ENCODE measurements at places on chromosomes 5 and 9. TPM values are rescaled to one million over a fixed set of nuclear protein-coding genes. Genes with fewer than 3 reads are reported as not detected.
A peak's percentile ranks its signal among the peaks of the same experiment; 100 is the strongest.

Gene PDGFRB
- polyA plus RNA-seq: 18.6 TPM

Gene C5orf58
- polyA plus RNA-seq: 1.0 TPM

Gene ALDH1A1
- polyA plus RNA-seq: 181 TPM

Gene TAF1L
- 0.03 TPM for polyA plus RNA-seq

Gene TEX48
- polyA plus RNA-seq: not detected

Gene NDOR1
- polyA plus RNA-seq: 12.1 TPM

Gene MED10
- 42.4 TPM for polyA plus RNA-seq

Gene AQP7
- 40.9 TPM for polyA plus RNA-seq

Gene SCGB3A2
- not detected for polyA plus RNA-seq

Gene TERT
- polyA plus RNA-seq: 4.0 TPM

Gene ADGRV1
- polyA plus RNA-seq: 3.0 TPM

Gene ZNF879
- polyA plus RNA-seq: 3.8 TPM

- DNase-seq: peak; percentile 14
Observed at GRCh38 chr5:172299916-172300439, 16.4 kb upstream of the UBTD2 start.

DNA sequence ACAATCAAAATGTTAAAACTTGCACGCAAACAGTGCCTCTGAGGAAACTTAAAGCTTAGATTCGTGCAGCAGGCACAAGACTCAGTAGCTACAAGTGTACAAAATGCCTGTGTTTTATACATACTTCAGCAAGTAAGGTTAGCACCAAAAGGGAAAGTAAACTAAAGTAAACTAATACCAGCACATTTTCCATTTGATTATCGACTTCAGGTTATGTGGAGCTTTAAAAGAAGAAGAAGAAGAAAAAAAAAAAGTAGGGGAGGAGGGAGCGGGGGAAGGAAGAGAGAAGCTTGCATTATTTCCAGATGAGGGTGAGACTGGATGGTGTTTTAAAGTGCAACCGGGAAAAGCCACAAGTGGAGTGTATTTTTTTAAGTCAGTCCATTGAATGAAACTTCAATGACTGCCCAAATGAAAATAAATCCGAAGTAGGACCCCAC is 596 bp upstream of the ADAMTS6 start:
- DNase-seq: no peak

DNA sequence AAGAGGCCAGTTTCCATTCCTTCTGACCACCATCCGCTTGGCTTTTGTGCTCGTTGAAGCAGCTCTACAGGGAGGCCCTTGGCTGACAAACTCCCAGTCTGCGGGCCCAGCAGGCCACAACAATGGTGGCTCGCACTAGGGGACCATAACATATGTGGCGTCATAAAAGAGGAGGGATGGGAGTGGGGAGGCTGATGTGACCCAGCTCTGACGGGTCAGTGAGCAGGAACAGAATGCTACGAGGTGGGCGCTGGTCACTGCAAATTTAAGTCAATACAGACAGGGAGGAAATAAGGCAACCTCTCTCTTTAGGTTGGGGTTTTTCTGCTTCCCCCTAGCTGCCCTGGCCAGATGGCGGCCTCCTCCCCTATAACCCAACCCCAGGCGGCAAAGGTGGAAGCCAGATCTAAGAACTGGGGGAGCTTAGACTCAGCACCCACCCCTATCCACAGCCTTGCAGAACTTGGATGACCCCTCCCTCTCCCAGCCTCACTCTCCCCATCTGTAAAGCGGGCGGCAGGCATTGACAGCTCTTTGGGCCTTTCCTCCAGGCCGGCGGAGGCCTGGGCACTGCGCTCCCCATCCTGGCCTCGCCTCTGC is 778 bp downstream of the FRRS1L start:
- no peak for DNase-seq

- DNase-seq: no peak
Observed at GRCh38 chr9:109767814-109768213, 12.2 kb upstream of the PALM2AKAP2 start.

- DNase-seq: no peak
Observed at GRCh38 chr5:110790673-110791072, 51.9 kb downstream of the SLC25A46 start.

- no peak for DNase-seq
Observed at GRCh38 chr5:130992621-130993020, 172.4 kb downstream of the HINT1 start.

GRCh38 chr5:115414406-115415142 is 118.1 kb upstream of the CCDC112 start:
- DNase-seq: peak; percentile 54

DNA sequence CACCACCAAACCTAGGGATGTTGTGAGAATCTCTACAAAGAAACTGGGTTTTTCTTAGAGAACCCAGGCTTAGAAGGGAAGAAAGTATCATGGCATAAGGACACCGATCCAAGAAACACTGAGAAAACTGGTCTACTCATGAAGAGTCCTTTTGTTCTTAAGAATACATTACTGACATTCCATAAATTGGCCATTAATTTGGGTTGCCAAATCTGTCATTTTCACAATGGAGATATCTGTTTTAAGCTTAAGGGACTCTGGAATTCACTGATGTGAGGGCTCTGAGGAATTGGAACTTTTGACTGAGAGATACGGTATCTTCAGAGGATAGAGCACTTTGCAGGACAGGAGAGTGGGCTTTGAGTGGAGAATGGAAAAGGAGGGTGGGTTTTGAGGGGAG is 315.3 kb upstream of the ZNF608 start:
- DNase-seq: no peak

DNA sequence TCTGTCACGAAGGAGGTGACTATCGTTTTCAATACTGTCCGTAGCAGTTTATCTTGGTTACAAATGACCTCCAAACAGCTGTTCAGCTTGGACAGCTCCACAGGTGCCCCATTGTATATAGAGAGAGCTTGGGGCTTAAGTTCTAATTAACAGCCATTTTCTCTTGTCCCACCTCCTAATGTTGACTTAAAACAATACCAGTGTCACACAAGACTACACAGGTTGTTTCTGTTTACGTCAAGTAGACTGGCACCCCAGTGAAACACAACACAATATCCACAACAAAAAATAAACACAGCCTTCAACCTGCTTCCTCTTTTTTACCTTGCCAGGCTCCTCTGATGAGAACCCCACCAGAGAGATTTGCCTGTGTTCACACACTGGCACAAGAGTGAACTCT is 39.8 kb upstream of the TLE1 start:
- no peak for DNase-seq

DNA sequence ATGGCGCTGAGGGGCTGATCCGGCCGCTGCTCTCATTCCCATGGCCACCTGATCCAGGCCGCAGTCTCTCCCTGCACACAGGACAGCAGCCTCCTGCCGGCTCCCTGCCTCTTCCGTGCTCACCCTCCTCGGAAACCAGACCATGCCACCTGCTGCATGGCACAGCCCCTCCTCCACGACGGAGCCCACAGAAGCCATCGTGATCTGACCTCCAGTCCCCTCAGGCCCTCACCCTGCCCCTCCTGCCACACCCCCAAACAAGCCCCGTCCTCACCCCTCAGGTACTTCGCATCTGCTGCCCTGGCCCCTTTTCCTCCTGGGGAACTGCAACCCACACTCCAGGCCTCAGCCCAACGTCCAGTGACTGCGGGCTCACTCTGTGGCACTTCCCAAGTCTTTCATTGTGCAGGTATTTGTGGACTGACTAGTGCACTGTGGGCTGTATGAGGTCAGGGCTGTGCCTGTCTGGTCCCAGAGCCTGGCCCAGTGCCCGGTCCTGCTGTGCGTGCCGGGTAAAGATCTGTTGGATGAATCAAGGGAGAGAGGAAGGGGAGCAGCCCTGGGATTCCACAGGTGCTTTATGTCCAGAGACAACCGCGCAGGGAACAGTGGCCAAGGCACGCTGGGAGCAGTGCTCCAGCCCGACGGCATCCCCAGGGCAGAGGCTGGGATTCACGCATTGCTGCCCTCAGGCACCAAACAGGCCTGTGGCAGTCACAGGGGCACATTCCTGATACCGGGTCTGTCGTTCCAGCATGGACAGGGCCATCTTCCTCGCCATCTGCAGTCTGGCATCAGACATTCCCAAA is 86.1 kb downstream of the ADAMTS2 start:
- no peak for DNase-seq

- no peak for DNase-seq
Observed at GRCh38 chr5:145980259-145980658, 43.9 kb downstream of the SH3RF2 start.

GRCh38 chr9:36818965-36819870 is 214.8 kb downstream of the PAX5 start:
- peak; percentile 27 for DNase-seq

DNA sequence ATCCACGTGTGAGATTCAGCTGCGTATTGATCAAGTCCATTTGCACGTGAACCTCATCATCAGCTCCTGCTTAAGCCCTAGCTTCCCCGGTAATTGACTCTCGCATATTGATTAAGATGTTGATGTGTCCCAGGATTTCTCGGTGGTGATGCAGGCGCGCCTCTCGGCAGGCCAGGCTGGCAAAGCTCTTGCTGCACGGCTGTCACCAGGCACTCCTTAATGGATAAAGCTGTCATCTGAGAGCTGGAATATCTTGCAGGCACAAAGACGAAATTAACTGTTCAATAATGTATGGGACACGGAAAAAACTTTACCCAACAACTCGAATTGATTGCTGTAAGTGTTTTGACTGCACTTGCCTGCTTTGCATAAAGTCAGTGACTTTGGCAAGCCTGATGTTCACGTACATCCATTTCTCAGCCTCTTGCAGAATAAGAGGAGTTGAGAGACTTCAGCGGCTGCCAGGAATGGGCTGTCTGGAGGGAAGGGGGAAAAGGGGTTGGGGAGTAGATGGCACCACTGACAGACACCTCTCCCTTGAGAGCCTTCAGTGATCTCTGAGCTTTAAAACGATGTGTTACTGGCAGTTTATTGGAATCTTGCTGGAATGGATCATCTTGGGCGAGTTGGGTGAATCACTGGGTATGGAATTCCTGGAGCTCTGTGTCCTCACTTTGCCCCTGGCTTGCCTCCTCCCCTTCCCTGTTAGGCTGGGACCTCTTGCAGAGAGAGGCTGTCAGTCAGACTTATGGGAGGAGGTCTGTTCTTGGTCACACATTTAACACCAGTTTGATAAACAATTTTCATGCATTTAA is 650.3 kb downstream of the CCDC171 start:
- DNase-seq: no peak

DNA sequence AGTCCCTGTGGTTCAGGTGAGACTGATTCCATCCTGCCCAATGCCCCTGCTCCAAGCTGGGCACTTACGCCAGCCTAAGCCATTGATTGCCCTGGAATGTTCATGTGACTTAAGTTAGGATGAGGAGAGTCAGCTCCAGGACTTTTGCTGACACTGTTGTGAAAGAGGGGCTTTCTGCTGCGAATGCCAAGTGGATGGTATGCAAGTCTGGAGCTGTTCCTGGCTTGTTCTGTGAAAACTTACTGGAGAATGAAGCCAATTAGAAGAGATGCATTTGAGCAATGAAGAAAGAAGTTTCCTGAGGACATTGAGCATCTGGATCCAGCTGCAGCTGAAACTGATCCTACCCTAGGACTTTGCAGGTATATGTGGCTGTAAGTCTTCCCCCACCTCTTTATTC is 61.2 kb upstream of the ZFR start:
- no peak for DNase-seq

GRCh38 chr5:103519550-103519949 is 43.0 kb downstream of the NUDT12 start:
- DNase-seq: no peak

DNA sequence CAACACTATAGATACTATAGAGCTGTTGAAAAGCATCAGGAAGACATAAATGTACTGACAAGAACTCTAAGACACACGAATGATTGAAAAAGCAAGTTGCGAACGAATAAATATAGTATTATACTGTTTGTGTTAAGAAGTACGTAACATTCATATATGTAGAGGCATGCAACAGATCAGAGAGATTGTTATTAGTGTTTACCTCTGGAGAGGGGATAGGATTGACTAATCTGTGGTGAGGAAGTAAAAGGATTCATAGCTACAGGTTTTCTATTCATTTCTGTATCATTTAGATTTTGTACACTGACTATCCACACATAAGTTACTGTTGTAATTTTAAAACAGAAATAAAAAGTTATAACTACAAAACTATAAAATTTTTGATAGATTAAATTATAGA is 147.6 kb upstream of the SV2C start:
- no peak for DNase-seq

- DNase-seq: no peak
Observed at GRCh38 chr9:93119703-93119952, 14.4 kb downstream of the NINJ1 start.

GRCh38 chr5:161007879-161008278 is 155.9 kb upstream of the ATP10B start:
- no peak for DNase-seq

DNA sequence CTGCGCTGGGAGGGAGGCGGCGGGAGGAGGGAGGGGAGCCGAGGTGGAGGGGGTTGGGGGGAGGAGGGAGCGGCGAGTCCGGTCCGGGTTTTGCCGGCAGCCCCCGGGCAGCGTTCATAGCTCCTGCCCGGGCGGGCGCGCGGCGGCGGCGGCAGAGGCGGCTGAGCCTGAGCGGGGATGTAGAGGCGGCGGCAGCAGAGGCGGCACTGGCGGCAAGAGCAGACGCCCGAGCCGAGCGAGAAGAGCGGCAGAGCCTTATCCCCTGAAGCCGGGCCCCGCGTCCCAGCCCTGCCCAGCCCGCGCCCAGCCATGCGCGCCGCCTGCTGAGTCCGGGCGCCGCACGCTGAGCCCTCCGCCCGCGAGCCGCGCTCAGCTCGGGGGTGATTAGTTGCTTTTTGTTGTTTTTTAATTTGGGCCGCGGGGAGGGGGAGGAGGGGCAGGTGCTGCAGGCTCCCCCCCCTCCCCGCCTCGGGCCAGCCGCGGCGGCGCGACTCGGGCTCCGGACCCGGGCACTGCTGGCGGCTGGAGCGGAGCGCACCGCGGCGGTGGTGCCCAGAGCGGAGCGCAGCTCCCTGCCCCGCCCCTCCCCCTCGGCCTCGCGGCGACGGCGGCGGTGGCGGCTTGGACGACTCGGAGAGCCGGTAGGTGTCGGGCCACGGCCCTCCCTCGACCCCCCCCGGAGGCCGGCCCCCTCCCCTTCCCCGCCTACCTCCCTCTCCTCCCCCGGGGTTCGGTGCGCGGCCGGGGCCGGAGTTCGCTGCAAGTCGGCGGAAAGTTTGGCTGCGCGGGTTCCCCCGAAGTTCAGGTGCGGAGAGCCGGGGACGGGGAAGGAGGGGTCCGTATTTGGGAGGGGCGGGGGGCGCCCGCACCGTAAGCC is at the start of gene CXXC5:
Gene CXXC5 (plus strand): TSS at position 145 of the 877 bp plus-strand sequence. CDS start 32,175 bp downstream, outside the sequence.
- peak; percentile 72 for DNase-seq

GRCh38 chr9:80320916-80321315 is 749.2 kb downstream of the TLE4 start:
- DNase-seq: no peak

GRCh38 chr5:68740226-68740910 is 353.4 kb upstream of the SLC30A5 start:
- DNase-seq: no peak

GRCh38 chr5:142360051-142360498 is 35.3 kb upstream of the SPRY4 start:
- DNase-seq: no peak

DNA sequence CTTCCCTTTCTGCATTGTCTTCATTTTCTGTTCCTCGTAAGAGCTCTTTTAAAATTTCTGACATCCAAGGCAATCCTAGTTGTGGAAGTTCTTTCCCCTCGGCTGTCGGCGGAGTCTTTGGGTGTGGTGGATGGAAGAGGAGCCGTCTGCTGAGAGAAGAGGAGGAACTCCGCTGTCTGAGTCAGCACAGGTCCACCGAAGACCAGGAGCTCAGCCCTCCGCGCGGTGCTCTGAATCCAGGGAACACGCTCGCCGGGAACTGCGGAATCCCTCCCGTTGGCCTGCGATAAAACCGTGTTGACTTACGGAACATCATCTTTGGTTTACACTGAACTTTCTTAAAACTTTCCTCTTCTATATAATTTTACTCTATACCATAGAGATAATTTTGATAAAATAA is 100.7 kb upstream of the IRX4 start:
- DNase-seq: no peak

GRCh38 chr5:72223371-72223770 is 96.7 kb downstream of the MRPS27 start:
- no peak for DNase-seq
